ENCODE measurements at places on chromosomes 11 and 22.

DNA sequence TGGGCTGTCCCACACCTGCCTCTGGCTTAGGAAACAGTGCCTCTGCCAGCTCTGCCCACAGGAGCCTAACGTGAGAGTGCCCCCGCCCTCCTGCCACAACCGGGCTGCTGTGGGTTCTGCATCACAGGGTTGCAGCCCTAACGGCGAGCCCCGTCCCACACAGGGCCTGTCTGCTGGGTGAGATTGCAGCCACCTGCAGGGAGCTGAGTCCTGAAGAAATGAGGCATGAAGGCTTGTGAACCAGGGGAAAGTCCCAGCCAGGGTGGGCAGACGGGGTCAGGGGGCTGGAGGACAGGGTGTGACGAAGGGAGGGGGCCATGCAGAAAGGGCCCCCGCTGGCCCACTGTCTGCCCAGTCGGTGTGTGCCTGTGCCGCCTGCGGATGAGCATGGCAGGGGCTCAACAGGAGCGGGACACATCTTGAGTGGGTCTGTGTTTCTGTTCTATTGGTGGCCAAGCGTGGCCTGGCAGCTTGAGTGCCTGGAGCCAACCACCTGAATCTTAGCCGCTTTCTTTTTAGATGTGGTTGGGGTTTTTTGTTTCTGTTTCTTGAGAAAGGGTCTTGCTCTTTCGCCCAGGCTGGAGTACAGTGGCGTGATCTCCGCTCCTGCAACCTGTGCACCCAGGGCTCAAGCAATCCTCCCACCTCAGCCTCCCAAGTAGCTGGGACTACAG is 38.9 kb downstream of the CTTN start:
- no peak for DNase-seq

DNA sequence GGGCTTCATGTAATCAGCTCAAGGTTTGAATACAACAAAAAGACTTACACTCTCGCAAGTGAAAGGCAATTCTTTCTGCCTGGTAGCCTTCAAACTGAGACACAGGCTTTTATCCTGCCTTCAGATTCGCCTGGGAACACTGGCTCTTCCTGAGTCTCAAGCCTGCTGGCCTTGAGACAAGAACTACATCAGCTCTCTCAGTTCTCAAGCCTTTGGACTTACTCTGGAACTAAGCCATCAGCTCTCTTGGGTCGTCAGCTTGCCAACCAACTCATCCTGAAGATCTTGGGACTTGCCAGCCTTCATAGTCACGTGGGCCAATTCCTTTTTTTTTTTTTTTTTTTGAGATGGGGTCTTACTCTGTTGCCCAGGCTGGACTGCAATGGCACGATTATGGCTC is 35.7 kb upstream of the LRRC10B start:
- DNase-seq: no peak

DNA sequence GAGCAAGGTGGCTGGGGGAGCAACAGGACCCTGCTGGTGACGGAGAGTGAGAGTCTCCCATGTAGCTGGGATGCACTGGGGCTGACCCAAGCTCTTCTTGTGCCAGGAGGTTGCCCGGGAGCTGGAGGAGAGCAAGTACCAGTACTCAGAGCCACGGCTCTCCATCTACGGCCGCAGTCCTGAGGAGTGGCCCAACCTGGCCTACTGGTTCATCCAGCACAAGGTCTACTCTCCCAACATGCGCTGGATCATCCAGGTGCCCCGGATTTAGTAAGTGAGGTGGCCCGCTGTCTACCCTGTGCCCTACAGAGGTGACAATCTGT is 40.4 kb downstream of the AMPD3 start:
- DNase-seq: no peak

GRCh38 chr22:22235558-22235957 is 9.0 kb upstream of the VPREB1 start:
- DNase-seq: peak; percentile 48

Data from inflammatory macrophage (primary cell).